ENCODE measurements at places on chromosomes 5 and 9. TPM values are rescaled to one million over a fixed set of nuclear protein-coding genes. Genes with fewer than 3 reads are reported as not detected.

Gene PCDHGA6
- total RNA-seq, result 1.00 TPM

Gene NEUROG1
- total RNA-seq, result not detected

Gene SLC34A3
- not detected for total RNA-seq

Gene PCDHA3
- under 0.01 TPM for total RNA-seq

Gene SLC36A2
- not detected for total RNA-seq

Gene KCNMB1
- total RNA-seq, result not detected

Gene NOXA1
- 0.46 TPM for total RNA-seq

Gene SPRY4
- 18.3 TPM for total RNA-seq

Gene OLFM1
- 15.1 TPM for total RNA-seq

Gene RORB
- 0.73 TPM for total RNA-seq

Gene SPATA31D1
- total RNA-seq, result not detected
